ENCODE measurements at places on chromosomes 16 and 17. TPM values are rescaled to one million over a fixed set of nuclear protein-coding genes. Genes with fewer than 3 reads are reported as not detected.

DNA sequence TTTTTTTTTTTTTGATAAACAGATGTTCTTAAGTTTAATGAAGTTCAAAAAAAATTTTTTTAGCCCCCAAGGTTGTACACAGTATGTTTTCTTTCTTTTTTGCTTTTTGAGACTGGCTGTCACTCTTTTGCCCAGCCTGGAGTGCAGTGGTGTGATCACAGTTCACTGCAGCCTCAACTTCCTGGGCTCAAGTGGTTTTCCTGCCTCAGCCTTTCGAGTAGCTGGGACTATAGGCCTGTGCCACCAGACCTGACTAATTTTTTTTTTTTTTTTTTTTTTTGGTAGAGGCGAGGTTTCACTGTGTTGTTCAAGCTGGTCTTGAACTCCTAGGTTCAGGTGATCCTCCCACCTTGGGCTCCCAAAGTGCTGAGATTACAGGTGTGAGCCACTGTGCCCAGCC, 12.8 kb downstream of the ITGAE start:
- no peak for DNase-seq

DNA sequence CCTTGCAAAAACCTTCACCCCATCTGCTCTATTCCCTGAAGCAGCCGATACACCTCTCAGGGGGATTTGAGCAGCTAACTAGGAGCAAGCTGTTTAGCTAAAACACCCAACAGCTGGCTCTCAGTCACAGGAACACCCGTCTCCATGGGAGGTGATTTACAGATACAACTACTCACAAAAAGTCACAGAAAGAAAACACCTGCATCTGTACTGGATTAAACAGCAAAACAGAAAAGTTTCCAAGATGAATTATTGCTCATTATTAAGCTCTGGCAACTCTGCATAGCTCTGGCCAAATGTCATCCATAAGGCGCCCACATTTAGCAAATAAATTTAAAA, 22.3 kb downstream of the GJC1 start:
- DNase-seq = no peak

GRCh38 chr16:11085916-11086315, 141.6 kb downstream of the CLEC16A start:
- no peak for DNase-seq

DNA sequence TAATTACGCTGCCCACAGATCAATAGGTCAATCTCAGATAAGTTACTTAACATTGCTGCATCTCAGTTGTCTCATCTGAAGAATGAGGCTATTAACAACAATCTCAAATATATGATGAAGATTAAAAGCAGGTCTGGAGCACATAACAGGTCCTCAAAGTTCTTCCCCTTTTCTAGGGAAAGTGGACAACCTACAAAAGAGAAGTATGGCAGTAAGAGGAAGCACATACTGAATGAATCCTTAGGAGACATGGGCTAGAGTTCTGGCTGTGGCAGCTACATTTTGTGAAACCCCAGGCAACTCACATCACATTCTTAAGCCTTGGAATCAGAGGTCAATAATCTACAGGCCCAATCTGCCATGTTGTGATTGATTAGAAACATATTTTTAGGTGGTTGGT, 180.6 kb downstream of the PCTP start:
- DNase-seq = no peak

- no peak for DNase-seq
Observed at GRCh38 chr16:69619514-69619913, 53.7 kb downstream of the NFAT5 start.

Gene GINS2
- 67.8 TPM for total RNA-seq

- DNase-seq = no peak
Observed at GRCh38 chr17:46190763-46191162, 2.5 kb downstream of the KANSL1 start.

Gene ENPP7
- total RNA-seq = 0.10 TPM

GRCh38 chr17:72411124-72411563, 290.3 kb downstream of the SOX9 start:
- no peak for DNase-seq

DNA sequence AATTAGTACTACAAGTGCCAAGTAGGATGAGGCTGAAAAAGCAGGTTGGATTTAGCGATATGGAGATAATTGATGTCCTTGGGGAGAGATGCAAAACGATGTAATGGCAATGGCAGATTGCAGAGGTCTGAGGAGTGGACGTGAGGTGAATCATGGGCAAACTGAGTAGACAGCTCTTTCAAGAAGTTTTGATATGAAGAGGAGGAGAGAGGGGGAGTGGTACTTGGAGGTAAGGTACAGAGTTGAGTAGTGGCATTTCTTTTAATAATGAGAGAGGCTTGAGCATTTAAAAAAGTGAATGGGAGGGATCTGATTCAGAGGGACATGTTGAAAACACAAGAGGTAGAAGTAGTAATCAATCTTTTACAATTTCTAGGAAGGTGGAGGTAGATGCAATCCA, 17.7 kb upstream of the VPS4A start:
- no peak for DNase-seq

DNA sequence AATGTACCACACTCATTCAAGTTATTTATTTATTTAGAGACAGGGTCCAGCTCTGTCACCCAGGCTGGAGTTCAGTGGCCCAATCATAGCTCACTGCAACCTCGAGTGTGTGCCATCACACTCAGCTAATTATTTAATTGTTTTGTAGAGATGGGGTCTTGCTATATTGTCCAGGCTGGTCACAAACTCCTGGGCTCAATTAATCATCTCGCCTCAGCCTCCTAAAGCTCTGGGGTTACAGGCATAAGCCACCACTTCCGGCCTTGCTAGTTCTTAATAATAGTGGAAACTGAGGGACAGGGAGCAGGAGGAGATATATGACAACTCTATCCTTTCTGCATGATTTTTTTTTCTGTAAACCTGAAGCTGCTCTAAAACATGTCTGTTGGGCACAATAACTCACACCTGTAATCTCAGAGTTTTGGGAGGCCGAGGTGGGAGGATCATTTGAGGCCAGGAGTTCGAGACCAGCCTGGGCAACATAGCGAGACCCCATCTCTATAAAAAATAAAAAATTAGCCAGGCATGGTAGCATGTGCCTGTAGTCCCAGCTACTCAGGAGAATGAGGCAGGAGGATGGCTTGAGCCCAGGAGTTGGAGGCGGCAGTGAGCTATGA, 11.7 kb upstream of the EXOC7 start:
- no peak for DNase-seq

DNA sequence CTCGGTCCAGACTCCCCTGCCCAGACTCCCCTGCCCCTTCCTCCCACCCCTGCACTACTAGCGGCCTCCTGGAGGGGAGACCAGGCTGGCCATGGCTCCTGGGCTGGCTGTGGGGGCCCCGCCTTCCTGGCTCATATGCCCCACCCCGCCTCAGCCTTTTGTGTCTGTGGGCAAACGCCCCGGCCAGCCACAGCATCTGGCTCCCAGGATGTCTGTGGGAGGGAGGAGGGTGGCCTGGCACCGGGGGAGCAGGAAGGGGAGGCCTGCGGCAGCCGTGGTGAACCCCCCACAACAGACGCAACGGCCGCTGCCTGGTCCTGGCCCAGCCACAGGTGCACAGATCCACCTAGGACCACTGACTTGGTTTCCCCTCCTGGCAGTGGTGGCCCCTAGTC, 32.9 kb downstream of the BAHCC1 start:
- DNase-seq = no peak

- DNase-seq = no peak
Observed at GRCh38 chr17:78438694-78439325, 60.4 kb downstream of the PGS1 start.

DNA sequence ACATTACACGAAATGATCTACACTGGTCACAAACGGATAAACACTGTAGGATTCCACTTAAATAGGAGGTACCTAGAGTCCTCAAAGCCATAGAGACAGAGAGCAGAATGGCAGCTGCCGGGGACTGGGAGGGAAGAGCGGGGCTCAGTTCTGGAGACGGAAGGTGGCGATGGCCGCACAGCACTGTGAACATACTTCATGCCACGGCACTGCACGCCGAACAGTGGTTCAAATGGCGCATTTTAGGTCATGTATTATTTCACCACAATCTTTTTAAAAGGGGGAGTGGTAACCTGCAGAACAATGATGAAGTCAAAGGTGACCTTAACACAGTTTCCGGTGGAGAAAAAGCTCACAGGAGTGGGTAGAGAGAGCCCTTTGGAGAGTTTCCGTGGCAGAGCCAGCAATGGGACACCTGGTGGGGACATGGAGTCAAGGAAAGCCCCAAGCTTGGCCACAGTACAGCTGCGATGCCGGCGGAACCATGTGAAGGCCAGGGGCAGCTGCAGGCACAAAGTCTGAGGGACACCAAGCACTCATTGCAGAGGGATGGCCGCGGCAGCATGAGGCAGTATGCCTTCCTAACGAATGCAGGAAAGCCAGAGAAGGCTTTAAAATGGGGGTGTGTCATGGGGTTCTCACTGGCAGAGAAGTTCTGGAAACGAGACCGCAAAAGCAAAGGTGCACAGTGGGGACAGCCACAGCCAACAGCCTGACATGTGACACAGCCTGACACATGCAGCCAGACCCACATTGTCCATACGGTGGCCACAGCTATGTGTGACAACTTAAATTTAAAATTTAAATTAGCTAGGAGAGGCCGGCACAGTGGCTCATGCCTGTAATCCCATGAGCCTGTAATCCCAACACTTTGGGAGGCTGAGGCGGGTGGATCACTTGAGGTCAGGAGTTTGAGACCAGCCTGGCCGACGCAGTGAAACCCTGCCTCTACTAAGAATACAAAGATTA, 7.3 kb downstream of the FLCN start:
- DNase-seq = no peak

Gene MT1G
- 5.8 TPM for total RNA-seq

Gene MRPL27
- 64.5 TPM for total RNA-seq

Gene TUFM
- 221 TPM for total RNA-seq

Gene TBC1D26
- total RNA-seq = 0.22 TPM

Gene CACNG1
- not detected for total RNA-seq

Gene SLC35G6
- total RNA-seq = not detected

DNA sequence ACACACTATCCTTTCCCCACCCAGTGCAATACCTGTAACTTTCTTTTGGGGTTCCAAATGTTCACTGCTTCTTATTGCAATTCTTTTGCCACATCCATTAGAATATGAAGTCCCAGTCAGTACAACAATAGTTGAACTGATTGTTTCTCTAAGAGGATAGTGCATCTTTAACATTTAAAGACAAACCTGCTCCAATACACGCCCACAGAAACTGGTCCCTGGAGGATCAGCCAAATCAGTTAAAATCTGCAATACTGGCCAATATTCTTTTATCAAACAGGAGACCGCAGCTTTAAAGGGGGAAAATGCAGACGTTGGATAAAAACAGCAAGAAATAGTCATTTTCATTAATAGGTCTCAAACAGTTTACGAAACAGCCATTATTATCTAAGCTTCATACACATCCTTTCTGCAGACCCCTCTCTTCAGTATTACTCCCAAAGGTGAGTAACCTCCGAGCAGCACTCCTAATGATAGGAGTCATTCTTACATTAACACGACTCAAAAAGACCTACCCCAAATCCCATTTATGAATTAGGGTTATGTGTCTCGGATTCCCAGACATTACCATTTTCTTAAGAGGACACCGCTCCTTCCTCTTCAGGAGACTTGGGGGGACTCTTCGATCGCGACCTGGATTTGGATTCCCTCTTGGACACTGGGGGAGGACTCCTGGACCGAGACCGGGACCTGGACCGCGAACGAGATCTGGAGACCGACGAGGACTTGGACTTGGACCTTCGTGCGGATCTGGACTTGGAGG, 1.4 kb downstream of the SRSF2 start:
- no peak for DNase-seq

DNA sequence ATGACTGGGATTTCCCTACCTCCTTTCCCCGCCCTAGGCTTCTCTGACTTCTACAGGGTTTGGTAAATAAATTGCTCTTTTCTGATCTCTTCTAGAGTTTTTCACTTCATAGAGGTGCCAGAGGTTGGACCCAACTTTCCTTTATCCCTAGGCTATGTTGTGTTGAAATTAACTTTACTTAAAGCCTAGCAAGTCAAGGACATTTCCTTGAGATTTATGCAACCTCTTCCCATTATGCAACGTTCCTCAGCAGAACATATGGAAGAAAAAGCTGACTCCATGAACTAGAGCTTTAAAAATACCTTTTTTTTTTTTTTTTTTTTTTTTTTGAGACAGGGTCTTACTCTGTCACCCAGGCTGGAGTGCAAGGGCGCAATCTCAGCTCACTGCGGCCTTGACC, 15.5 kb downstream of the MPO start:
- no peak for DNase-seq

DNA sequence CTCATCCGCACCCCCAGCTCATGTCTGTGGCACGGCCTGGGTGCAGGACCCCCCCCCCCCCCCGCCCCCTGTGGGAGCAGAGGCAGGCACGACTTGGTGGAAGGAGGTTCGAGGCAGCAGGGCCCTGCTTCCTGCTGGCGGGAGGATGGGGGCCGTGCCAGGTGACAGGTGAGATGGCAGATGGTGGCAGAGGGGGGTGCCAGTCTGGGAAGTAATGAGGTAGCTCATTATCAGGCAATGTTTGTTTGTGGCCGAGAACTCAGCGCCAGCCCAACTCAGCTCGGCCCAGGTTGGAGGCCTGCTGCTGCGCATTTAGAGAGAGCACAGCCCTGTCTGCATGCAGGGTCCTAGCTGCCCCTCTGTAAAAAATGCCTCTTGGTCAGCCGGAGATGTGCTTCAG, 40.1 kb upstream of the JPH3 start:
- DNase-seq = no peak

Gene SLC13A2
- not detected for total RNA-seq
